Calu3 (cell line): ENCODE measurements at places on chromosomes 2 and 18. TPM values are rescaled to one million over a fixed set of nuclear protein-coding genes. Genes with fewer than 3 reads are reported as not detected.

Gene RNPEPL1
- total RNA-seq, result 80.6 and 82.9 TPM in 2 replicates

Gene FBXO36
- total RNA-seq, result 0.42 and 0.83 TPM in 2 replicates

Gene IL36A
- not detected in 2 replicates for total RNA-seq

Gene UGT1A8
- not detected in 2 replicates for total RNA-seq

Gene NEB
- 27.5 and 50.0 TPM in 2 replicates for total RNA-seq

GRCh38 chr2:12176623-12177454 is 430.4 kb downstream of the LPIN1 start:
- H3K27ac ChIP-seq, result no peak overlapping the region
- peak; percentile 48 for DNase-seq
- H3K4me1 ChIP-seq, result no peaks in the 10 kb centered on the region

- H3K4me3 ChIP-seq, result peak overlapping the region; percentile 3
- H3K27me3 ChIP-seq, result no peaks in the 10 kb centered on the region
- no peaks in the 10 kb centered on the region for H3K4me1 ChIP-seq
- no peak for DNase-seq
- H3K27ac ChIP-seq, result no peak overlapping the region
Measured at GRCh38 chr2:13968811-13969210, 663.7 kb upstream of the LRATD1 start.

DNA sequence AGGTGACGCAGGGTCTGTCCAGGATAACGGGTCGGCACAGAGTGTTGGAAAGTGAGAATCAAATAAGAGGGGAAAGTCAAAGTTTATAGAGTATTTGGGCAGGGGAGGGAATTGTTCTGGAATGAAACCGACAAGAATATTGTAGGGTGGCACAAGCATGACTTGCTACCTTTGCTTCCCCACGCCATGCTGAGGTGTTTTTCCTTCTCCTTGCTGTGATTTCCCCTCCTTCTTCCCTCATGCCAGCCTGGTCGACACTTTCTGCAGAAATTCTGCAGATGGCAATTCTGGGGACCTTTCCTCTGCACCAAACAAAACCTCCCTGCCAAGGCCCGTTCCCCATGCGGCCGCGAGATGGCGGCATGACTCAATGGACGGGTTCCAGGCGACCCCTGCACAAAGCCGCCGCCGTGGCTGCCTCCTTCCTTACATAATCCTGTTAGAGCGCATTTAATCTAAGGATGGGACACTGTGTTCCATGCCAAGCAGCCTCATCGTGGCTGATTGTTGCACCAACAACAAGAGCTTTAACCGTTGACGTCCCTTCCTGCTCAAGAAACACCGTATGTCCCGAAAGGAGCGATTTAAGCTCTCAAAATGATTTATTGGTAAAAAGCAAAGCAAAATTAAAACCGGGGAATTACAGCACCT is at the start of gene MRO:
TSS of gene MRO (minus strand) at position 289 of the 651 bp plus-strand sequence. CDS start 10,616 bp downstream, outside the sequence.
- H3K36me3 ChIP-seq, result no peaks in the 10 kb centered on the region
- H3K4me3 ChIP-seq, result no peak within 1 kb of the TSS
- no peak within 1 kb of the TSS for H3K27ac ChIP-seq
- peak; percentile 87 for DNase-seq
- peaks cover 10% of the 10 kb centered on the region for H3K27me3 ChIP-seq

DNA sequence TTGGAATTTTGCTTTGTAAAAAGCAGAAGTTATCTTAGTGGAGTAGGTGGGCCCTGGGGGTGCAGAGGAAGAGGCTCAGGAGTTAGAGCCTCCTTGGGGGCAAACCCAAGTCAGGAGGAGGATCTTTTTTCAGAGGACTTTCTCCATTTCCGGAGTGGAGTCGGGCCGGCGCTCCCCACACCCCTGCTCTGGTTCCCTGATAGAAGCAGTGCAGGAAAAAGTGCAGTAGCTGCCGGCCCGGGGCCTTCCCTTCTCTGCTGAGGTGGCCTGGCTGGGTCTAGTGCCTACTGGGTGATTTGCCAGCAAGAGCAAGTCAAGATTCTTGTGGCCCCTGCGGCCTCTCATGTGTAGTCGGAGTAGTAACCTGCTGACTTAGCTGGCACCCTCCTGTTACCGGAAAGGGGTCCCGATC is 124.2 kb upstream of the HS6ST1 start:
- no peak overlapping the region for H3K27ac ChIP-seq
- H3K4me3 ChIP-seq, result no peak overlapping the region
- peaks cover 33% of the 10 kb centered on the region for H3K27me3 ChIP-seq
- DNase-seq, result no peak
- H3K4me1 ChIP-seq, result no peaks in the 10 kb centered on the region
- H3K36me3 ChIP-seq, result peaks cover 5% of the 10 kb centered on the region

DNA sequence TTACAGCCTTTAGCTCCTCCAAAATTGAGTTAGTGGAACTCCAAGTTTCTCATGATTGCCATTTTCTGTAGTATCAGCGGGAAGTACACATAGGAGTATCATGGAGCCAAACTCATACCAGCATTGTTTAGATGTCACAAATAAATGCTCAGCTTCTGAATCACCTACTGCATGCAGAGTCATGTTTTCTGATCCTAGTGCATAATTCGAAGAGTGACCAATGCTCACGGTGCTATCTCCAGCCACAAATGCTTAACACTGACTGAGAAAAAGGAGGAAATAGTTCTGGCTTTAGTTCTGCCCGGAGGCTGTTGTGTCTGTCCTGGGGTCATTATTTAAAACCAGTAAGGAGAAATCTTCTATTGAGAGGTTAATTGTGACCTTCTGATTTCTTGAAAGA is 45.4 kb upstream of the LRATD1 start:
- H3K4me1 ChIP-seq, result no peaks in the 10 kb centered on the region
- H3K27ac ChIP-seq, result no peak overlapping the region
- H3K4me3 ChIP-seq, result no peak overlapping the region
